Hypothalamus (tissue), 51 donors: ENCODE measurements at places on chromosomes 6 and 20.

GRCh38 chr6:72959821-72960220 lies 265.5 kb downstream of the KHDC1L start:
- DNase-seq, result no peak

DNA sequence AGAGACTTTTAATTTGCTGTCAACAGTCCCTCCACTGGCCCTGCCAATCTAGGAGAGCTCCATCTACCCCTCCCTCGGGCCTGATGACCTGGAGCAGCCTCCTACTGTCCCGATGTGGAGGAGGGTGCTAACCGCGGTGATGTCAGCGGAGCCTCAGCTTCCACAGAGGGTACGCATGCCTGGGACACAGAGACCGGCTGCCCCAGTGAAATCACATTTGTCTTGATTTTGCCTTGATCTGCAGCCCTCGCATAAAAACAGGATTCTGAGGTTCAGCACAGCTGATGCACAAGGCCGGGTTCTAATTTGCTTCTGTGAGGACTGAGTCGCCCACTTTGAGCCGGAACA lies 77.6 kb downstream of the STK35 start:
- no peak for DNase-seq

GRCh38 chr6:109013656-109014305 lies 80.9 kb downstream of the SESN1 start:
- DNase-seq, result no peak

- DNase-seq, result no peak
Measured at GRCh38 chr6:140058863-140059262, 684.4 kb upstream of the CITED2 start.

- no peak for DNase-seq
Measured at GRCh38 chr20:920311-920710, 4.2 kb upstream of the ANGPT4 start.

GRCh38 chr20:61736001-61736635 lies 329.6 kb downstream of the TAF4 start:
- no peak for DNase-seq

GRCh38 chr20:11376998-11377397 lies 540.7 kb upstream of the BTBD3 start:
- no peak for DNase-seq

DNA sequence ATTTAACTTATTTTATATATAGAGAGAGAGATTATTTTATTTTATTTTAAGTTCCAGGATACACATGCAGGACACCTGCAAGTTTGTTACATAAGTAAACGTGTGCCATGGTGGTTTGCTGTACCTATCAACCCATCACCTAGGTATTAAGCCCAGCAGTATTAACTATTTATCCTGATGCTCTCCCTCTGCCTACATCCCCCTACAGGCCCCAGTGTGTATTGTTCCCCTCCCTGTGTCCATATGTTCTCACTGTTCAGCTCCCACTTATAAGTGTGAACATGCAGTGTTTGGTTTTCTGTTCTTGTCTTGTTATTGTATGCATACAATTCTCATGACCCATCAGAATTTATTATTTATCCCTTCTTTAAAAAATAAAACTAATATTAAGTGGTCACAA lies 34.6 kb downstream of the FKBP1C start:
- no peak for DNase-seq

DNA sequence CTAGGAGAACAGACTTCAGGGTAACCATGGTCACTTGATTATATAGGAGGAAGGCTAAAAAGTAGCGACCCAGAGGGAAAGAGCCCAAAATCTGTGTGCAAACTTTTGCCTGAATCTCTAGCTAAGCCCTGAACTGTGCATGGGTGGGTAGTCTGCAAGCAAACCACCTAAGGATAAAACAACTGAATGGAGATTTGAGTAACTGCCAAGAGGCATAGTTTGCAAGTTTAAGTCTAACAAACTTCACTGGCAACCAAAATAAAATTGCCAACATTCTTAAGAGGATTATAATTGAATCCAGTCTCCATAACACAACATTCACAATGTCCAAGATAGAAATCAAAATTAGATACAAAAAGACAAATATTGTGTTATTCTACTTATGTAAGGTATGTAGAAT lies 192.0 kb upstream of the PLN start:
- DNase-seq, result no peak

DNA sequence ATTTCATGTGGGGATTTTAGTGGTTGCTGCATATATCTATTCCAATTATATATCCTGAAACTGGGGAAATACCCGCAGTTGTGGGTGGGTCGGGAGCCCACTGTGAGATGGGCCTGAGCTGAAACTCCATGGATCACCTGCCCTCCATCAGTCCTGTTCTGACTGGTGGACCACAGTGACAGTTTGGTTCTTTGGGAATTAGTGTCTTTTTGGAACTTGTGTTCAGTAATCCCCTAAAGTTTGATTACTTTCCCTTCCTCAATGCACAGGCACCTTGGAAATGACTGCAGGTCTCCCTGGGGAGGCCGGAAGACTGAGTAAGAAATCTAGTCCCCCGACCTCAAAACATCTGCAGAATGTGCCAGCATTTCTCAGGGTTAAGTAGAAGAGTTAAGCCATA lies 11.3 kb downstream of the STK35 start:
- DNase-seq, result no peak

DNA sequence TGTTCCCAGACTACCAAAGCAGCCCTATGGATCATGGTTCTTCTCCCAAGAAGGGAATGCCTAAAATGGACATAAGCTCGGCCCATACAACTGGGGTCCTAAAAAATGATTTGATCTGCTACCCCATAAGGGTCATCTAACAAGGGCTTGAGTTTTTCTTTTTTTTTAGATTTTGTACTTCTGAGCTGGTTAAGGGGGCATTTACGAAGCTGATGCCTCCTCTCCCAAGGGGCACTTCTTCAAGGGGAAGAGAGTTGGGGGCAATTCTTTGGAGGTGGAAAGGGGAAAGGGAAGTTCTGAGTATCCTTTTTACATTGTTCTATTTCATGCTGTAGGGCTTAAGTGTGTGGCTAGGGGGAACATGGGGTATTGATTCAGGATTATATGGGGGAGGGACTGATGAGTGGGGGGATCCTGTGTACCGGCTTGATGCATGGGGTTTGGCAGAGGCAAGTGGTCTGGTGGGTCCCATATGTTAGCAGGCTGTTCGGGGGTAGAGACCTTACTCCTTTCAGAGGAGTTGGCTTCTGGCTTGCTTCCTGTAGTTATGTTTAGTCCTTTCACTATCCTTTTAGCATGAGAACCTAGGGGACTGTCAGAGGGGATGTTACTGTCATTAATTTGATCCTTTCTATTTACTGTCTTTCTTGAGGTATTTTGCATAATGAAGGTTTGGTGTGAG lies 8.1 kb upstream of the ZNFX1 start:
- DNase-seq, result no peak

DNA sequence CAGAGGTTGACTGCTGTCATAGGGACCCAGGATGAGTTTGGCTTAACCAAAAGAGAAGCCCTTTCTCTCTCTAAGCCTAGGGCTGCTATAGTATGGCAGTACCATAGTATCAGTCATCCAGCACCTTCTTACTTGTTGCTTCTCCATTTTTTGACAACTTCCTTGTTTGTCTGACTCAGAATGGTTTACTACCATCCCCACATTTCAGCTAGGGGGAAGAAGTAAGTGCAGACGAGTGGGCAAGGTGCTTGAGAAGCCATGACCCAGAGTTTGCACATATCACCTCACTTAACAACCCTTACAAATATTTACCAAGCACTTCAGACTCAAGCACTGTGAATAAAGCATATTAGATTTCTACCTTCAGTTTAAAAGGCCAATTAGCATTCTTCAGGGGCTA lies 289.9 kb upstream of the TSHZ2 start:
- DNase-seq, result no peak

GRCh38 chr6:168493976-168494375 lies 53.0 kb downstream of the SMOC2 start:
- no peak for DNase-seq

- DNase-seq, result no peak
Measured at GRCh38 chr20:20012541-20012940, 4.6 kb upstream of the NAA20 start.

DNA sequence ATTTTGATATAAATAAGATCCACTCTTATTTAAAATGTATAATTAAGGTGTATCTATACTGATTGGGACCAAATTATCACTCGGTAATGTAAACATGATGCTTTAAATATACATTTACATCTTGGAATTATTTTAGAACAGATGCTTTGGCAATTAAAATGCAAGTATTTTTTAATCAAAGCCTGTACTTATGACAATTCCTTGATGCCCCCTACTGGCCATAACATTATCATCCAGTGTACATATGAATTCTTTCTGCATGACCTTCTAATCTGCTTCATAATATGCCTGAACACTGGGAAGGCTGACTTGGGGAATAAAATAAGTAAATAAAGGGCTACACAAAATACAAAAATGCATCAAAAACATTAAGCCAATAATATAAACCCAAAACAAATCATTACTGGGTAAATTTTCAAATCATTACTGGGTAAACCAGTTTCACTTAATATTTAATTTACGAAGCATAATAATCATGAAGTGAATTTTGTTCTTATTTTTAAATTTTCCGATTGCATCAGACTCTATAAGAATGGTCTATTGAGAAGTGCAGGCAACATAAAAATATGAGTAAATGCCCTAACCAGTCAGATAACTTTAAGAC lies 65.1 kb downstream of the CGA start:
- DNase-seq, result no peak

DNA sequence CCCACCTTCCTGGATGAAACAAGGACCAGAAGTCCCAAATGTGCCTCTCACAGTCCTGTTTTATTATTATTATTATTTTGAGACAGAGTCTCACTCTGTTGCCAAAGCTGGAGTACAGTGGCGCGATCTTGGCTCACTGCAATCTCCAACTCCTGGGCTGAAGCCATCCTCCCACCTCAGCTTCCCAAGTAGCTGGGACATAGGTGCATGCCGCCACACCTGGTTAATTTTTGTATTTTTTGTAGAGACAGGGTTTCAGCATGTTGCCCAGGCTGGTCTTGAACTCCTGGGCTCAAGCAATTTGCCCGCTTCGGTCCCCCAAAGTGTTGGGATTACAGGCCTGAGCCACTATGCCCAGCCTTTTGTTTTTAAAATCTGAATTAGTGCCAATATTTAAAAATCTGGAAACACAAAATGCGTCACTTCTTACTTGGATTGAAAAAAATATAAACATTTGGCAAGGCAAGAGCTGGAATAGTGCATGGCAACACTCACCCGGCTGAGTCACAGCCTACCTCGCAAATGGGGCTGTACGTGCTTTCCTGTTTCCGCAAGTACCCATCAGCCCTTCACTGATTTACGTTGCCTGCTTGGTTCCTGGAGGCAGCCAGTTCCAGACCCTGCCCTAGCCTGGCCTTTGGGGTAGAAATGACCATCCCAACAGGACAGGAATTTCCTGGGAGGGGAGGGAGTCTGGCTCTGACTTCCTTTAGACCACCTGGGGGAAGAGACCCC lies 6.3 kb downstream of the SDCBP2 start:
- no peak for DNase-seq

DNA sequence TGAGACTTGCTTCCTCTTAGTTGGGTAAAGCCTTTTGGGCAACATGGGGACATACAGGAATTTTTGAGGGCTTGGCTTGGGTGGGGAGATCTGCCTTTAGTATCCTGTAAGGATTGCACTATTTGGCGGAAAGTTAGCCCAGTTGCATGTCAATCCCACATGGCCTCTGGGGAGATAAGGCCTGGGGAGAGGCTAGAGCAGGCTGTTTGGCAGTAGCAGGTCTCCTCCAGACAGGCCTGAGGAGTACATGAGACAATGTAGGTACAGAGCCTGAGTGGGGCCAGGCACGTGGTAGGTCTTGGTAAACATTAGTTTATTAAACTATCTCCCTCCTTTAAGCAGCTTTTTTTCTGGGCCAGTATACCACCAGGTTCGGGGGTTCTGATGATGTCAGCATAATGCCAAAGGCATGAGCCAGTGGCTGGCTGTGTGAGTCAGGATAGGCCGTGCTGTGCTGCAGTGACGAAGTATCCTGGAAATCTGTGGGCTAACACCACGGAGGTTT lies 147.9 kb downstream of the VEGFA start:
- DNase-seq, result no peak

DNA sequence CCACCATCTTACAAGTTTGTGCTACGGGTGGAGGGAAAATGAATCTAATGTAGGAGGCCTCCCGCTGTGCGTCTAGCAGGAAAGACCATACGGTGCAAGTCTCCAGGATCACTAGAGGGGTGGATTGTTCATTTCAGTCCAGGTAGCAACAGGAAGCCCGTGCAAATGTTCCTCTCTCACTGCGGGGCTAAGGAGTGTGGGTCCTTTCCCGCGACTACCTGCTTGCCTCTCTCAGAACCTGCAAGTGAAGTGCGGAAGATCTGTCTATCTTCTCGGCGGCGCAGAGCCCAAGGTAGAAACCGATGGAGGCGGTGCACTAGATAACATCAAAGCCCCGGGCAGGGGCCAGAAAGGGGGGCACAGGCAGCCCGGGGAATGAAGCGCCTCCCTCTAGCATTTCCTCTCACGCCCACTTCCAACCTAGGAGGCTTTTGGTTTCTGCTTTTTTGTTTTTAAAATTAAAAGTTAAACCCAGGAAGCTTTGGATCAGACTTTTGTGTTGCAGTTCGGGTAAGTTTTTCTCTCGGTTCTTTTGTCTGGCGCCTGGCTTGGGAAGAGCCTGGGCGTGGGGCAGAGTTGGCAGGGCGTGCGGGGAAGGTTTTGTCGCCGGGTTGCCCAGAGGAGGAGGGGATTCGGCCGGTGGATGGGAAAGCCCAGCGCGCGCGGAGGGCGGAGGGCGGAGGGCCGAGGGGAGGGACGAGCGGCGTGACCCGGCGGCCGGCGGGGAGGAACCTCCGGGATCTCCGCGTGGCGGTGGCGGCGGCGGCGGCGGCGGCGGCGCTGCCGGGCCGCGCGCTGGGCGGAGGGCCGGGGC lies 3.5 kb upstream of the HIVEP1 start:
- DNase-seq, result peak; percentile 62

DNA sequence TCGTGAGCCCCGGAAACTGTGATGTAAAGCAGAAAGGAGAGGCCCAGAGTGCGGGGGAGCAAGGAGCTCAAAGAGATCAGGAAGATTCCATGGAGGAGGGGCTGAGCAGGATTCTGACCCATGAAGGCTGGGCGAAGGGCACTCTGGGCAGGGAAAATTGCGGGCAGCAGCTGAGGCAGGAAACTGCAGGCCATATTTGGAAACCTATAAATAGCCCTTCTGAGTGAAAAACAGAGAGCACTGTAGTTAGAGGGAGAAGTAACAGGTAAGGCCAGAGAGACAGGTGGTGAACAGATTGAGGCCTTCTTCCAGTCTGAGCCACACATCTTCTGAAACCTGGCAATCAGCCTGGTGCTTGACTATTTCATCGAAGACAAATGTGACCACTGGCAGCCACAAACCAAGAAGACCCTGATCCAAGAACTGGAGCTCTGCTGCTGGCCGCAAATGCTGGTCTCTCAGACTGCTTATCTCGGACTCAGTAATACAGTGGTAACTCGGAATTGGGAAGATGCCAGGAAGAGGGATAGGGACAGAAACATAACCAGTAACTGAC lies 14.1 kb upstream of the BEND3 start:
- no peak for DNase-seq

DNA sequence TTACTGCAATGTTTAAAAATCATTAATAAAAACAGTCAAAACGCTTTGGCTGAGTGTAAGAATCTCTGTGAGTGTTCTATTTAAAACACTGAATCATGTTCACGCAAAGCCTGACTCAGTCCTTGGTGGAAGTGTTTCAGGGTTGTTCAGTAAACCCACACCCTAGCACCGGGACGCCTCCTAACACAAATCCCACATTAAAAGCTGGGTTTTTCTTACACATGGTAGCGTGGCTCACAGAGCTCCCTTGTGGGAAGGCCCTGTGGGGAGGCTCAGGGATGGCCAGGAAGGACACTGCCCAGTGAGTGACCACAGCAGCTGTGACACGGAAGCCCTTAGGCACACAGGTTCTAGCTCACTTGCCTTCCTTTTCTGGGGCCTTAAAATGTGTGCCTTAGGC lies 80.2 kb downstream of the GMPR start:
- no peak for DNase-seq
